A172 (cell line): ENCODE measurements at places on chromosomes 7 and 10.

GRCh38 chr10:34966451-34966850, 123.7 kb downstream of the CUL2 start:
- no peak for DNase-seq

DNA sequence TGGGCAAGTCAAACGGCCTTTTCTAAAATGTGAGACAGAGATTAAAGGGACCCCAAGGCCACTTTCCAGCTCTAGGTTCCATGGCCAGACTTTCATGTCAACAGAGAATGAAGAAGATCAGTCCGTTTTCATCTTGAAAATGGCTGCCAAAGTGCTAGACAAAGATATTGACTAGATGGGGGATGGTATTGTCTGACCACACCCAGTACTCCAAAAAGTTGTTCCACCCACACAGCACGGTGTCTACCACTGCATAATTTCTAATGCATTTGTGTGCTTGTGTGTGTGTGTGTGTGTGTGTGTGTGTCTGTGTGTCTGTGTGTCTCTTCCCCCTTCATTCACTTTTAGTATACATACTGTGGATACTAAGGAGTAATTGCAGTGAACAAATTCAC, 1.3 kb downstream of the COL1A2 start:
- DNase-seq: peak; percentile 63

DNA sequence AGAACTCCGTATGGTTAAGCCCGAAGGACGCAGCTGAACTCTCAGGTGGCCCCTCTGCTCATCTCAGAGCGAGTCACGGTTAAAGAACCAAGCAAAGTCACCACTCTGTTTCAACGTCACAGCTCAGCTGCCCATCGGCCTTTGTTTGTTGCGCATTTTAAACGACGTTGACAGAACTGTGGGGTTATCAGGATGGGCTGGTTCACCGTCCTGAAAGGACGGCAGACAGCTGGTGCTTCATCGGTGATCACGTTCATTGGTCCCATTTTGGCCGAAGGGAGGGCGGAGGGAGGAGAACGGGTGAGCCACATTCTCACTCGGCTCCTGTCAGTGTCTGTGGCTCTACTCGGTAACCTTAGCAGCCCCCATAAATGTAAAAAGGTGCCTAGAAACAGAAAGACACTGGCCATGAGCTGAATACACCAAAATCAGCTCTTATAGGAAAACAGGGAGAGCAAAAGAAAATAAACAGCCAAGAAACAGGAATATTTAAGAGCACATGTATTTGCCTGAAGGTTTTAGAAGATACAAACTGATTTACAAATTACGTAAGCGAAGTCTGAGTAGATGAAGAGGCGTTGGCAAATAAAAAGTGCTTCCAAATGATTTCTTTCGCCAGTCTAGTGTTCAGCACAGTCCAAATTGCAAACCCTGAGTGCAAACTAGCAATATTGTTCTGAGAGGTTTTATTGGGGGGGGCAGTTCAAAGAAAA, 8.4 kb downstream of the PRKAG2 start:
- DNase-seq: no peak

GRCh38 chr10:49744091-49744685, 17.9 kb downstream of the OGDHL start:
- DNase-seq: no peak

- DNase-seq: no peak
Measured at GRCh38 chr7:132817949-132818348, 241.7 kb upstream of the PLXNA4 start.

DNA sequence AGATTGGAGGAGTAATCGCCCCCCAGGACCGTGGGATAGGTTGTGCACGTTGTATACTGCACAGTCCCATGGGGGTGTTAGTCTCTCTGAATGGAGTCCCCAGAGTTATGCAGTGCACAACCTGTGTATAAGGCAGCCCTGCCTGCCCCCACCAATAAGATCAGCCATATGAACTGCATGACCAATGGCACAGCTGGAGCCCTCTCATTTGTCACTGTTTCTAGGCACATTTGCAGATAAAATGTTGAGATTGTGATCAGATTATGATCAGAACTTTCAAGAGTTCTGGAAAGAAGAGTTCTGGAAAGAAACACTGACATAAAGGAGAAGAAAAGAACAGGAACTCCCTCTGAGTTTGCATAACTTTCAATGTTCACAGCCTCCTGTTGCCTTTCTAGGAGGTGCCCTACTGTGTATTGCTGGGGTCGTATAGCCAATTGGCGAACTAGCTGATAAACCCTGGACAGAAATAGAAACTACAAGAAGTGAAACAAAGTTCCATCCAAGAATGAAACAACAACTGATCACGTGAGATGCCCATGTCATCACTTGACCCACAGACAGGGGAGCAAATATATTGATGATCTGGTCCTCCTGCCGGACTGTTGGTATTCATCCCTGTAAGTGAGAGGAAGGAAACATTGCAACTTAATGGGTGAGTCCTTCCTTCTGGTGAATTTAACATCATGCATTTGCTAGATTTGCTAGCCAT, 49.6 kb upstream of the TOMM7 start:
- no peak for DNase-seq
